SJSA1 (cell line): ENCODE measurements at places on chromosomes 11 and 22.
A peak's percentile ranks its signal among the peaks of the same experiment; 100 is the strongest.

- DNase-seq, result peak; percentile 40
These were observed 34.2 kb upstream of the VPREB1 start for GRCh38 chr22:22210375-22210774.

- DNase-seq, result no peak
These were observed 28.0 kb upstream of the TP53AIP1 start for GRCh38 chr11:128970598-128971190.

DNA sequence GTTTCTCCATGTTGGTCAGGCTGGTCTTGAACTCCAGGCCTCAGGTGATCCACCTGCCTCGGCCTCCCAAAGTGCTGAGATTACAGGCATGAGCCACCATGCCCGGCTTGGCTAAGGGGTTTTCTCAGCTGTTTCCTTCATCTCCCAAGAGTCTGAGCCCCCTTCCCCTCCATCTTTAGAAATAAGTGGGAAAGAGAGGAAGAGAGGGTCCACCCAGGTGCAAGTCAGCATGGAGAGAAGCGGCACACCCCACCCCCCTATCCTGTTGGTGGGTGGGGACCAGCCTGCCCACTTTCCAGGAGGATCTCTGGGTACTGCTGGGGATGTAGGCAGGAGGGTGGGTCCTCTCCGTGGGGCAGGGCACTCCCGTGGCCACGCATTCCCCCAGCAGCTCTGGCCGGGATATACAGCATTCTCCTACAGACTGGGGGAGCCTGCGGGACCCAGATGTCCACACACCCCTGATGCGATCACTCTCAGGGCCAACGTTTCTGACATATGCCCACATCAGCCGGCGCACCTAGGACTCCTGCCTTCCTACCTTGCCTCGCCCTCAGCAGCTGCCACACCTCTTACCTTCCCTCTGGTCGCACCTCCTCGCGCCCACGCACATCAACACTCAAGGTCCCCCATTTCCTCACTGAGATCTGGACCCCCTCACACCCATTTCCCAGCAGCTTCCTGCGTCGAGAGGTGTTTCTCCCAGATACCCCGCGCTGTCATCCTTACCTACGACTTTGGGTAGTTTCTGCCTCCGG lies 8.9 kb downstream of the SCARF2 start:
- DNase-seq, result no peak

DNA sequence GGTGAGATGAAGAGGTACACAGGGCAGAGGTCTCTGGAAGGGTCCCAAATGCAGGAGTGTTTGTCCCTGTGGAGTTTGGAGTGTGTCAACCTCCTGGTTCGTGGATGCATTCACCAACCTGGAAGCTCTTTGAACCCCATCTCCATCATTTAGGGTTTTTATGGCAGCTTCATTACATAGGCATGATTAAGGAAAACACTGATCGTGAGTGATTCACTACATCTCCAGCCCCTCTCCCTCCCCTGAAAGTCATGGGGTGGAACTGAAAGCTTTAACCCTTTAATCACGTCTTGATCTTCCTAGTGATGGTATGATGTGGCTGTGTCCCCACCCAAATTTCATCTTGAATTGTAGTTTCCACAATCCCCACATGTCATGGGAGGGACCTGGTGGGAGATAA lies 19.8 kb upstream of the INCENP start:
- DNase-seq, result no peak

DNA sequence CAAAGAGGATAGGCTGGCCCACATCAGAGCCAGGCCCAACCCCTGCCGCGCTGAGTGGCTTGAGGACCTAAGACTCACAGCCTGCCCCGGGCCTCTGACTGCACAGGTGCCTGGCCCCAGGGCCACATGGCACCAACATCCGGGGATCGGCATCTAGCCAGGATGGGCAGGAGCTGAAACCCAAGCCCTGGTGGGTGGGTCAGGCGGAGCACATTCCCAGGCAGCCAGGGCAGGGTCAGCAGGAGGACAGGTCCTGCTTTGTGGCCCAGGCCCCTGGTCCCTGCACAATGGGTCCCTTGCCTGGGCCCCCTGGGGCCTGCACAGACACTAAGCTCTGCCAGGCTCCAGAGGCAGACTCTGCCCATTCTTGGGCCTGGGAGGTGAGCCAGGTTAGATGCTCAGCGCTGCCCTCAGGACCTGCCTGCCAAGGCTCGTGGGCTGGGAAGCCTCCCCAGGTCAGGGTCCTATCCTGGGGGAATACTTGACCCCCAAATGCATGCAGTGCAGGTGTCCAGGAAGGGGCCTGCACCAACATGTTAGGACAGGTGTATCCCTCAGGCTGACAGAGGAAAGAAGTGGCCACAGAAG lies 33.5 kb downstream of the ARVCF start:
- no peak for DNase-seq

DNA sequence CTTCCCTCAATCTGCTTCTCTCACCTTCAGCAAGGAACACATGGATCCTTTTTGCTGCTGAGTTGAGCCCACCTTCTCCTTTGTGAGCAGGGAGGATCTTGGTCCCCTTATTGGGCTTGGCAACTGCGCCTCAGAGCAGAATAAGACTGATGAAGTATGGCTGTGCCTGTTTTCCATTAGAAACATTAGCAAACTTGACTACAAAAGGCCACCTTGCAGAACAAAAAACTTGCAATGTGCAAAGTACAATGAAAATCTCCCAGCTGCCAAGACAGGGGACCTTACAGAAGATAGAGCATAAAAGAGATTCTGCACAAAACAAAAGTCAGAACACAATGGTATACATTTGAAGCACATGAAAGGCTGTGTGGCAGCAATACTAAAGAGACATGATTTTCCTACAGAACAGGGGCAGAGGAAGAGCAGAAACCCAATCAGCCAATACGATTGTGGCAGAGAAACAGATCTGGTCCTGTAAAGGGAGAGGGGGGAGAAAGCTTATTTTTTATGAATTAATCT lies 173.5 kb upstream of the SNX19 start:
- DNase-seq, result no peak

- DNase-seq, result no peak
These were observed 10.1 kb downstream of the CBX6 start for GRCh38 chr22:38861927-38862326.

DNA sequence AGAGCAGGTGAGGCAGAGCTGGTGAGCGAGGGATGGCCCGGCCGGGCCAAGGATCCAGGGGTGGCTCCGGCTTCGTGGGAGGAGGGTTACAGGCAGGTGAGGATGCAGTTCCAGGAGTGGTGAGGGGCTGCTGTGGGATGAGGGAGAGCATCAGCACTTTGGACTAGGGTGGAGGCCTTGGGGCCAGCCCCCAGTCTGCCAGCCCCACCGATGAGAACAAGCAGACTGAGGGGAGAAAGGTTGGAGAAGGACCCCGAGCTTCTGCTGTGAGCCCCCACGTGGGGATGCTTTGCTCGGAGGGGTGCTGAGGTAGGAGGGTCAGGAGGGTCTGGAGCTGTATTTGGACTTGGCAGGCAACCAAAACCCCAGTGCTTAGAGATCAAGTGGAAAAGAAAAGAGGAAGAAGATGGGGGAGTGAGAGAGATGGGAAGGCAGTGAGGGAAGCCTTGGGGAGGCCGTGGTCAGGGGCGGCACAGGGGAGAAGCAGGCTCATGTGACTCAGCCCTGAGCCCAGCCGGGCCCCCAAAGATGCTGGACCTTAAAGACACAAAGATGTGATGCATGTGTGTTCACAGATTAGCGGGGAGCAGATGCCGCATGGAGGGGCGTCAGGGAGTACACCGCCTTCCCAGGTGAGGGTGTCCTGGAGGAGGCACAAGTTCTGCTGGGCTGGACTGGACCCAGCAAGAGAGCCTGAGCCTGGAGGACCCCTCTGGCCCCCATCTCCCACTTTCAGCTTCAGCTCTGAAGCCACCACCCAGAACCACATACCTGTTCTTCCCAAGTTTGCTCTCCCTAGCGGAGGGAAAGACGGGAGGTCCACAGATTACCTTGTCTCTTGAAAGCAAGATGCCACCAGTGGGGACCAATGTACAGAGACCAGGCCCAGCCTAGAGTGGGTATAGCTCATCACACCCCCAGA lies 91.3 kb downstream of the CDKN1C start:
- DNase-seq, result no peak

- no peak for DNase-seq
These were observed 19.1 kb upstream of the IL18BP start for GRCh38 chr11:71979602-71980001.

GRCh38 chr11:75445315-75445953 lies 12.4 kb upstream of the KLHL35 start:
- peak; percentile 28 for DNase-seq

DNA sequence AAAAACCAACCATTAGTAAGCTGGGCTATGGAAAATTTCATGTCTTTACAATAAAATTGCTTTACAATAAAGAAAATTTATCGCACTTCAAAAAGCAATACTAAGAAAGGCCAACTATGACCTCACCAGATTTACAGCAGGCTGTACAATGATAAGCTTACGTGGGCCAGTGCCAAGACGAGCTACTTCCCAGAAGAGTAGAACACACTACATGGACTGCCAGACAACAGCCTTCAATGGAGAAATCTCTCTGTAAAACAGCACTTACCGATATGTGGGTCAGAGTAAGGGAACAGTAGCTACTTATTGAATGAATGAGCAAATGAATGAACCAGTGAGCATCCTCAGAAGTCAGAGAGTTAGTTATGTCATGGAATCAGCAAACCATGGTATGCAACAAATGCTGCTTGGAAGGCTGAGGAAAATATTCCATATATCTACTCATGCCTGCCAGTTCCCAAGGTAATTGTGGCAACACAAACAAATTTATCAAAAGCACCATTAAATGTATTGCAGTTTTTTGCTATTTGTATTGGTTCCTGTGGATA lies 74.4 kb downstream of the SLC36A4 start:
- DNase-seq, result no peak

- no peak for DNase-seq
These were observed 17.2 kb upstream of the FGF3 start for GRCh38 chr11:69836401-69836800.

GRCh38 chr11:66188580-66188979 lies 79.9 kb upstream of the RAB1B start:
- peak; percentile 79 for DNase-seq
